ENCODE measurements at places on chromosomes 3 and 15.

GRCh38 chr15:68621535-68621934, 42.7 kb downstream of the CORO2B start:
- DNase-seq = no peak

DNA sequence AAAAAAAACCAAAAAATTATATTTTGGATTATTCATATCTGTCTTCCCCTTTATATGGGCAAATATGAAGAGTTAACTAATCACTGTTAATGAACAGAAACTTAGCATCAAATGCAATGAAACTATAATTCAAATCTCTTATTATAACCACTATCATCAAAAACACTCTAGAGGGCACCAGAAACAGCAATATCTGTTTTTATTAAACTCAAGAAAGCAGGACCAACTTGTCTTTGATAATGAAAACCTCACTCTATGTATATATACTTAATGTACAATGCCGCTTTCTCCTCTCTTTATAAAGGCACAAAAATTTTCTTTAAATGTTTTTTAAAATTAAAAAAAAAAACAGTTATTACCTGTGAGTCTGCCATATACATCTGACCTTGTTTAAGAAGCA, 92.7 kb downstream of the UACA start:
- peak; percentile 8 for DNase-seq

- no peak for DNase-seq
These were observed 290.4 kb upstream of the TBL1XR1 start for GRCh38 chr3:177487635-177488186.

DNA sequence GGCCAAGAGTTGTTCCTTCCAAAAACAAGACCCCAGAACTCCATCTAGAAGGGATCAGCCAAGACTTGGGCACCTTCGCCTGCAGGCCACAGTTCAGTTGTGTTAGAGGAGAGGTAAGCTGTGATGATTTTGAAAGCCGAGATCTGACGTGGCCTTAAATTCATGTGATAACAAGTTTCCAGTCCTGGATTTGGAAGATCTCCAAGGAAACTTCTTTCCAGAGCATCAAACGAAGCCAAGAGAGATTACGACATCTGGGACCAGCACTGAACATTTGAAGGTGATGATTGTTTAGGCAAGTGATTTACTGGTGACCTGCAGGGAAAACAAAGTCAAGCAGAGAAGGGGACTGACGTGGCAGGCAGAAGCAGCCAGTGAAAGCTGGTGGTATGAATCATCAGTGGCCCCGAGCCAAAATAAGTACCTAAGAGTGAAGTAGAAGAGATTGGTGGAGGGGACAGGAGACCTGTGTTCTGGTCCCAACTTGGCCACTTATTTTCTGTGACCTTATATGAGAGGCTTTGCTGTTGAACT, 339.0 kb upstream of the PROK2 start:
- peak; percentile 73 for DNase-seq

DNA sequence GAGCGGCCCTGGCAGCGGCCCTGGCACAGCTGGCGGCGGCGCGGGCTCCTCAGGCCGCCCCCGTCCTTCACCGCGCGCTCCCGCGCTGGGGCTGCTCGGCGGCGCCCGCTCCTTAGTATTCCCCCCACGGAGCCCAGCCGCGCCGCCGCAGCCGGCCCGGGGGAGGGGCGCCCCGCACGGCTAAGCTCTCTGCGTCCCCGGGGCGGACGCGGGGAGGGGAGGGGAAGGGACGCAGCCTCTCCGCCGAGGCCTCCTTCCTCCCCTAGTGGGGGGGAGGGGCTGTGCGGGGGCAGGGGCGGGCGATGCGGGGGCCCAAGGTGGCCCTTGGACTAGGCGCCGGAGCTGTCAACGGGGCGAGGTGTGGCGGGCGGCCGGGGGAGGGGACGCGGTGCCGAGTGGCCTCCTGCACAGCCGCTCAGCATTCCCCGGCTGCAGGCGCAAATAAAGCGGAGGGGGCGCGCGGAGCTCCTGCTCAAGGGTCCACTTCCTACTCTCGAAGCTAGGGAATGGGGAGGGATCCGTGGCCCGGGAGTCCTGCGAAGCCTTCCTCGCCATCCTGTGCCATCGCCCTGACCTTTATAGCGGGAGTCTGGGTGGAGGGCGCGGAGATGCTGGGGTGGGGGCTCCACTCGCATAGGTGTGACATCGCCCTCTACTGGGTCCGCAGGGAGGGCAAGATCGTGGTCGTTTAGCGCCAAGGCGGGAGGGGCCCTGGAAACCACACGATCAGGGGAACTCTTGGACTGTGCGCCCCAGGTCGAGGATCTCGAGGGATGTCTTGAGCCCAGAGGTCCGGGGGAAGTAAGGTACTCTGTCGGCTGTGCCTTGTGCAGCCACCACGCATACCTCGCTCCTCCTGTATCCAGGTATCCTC, 22.2 kb downstream of the EPHB3 start:
- no peak for DNase-seq

DNA sequence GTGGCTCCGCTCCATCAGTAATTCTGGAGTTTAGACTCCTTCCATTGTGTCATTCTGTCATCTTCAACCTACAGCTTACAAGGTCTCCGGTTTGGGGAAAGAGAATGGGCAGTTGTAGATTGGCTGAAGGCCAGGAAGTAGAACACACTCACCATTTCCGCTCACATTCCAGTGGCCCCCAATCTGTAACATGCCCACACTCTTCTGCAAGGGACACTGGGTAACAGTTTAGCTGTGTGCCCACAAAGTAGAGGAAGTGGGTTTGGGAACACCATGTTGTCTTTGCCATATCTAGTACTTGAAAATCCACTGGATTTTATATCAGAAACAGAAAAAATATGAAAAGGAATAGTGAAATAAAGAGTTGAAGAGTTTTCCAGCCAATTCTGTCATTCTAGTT, 153.5 kb downstream of the SV2B start:
- DNase-seq = no peak

- DNase-seq = peak; percentile 78
These were observed 17.4 kb downstream of the AADACL2 start for GRCh38 chr3:151751161-151751560.

DNA sequence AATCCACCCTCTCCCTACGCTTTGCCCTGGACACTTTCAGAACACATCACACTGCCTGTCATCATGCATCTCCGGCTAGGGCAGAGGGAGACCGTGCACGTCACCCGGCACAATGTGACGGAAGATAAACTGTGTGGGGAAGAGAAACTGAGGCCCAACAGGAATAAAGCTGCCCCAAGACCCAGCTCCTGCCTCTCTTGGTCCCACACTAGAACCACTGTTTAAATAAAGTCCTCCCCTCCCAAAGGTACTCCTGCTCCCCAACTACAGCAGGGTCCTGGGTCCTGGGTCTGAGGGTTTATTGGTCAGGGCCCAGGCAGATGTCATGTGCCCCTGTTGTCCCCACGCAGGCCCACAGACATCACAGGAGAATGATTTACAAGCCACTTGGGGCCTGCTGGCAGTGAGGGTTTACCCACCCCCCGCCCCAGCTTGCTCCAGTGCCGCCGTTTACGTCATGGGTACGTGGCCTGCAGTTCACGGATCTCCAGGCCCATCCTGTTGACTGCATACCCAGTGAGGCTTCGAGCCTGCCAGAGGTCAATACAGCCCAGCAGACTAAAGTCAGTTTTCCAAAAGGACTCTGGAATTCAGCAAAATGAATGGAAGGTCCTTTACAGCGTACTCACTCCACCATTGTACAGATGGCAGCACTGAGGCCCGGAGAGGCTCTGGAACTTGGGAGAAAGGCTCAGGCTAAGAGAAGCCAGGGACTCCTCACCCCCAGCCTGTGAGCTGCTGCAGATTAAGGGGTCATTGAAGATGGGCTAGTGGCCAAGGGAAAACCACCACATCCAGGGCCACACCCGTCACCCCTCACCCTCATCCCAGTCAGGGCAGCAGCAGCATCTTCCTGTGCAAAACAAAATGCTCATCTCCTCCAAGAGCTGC, 23.2 kb downstream of the ALS2CL start:
- DNase-seq = no peak

DNA sequence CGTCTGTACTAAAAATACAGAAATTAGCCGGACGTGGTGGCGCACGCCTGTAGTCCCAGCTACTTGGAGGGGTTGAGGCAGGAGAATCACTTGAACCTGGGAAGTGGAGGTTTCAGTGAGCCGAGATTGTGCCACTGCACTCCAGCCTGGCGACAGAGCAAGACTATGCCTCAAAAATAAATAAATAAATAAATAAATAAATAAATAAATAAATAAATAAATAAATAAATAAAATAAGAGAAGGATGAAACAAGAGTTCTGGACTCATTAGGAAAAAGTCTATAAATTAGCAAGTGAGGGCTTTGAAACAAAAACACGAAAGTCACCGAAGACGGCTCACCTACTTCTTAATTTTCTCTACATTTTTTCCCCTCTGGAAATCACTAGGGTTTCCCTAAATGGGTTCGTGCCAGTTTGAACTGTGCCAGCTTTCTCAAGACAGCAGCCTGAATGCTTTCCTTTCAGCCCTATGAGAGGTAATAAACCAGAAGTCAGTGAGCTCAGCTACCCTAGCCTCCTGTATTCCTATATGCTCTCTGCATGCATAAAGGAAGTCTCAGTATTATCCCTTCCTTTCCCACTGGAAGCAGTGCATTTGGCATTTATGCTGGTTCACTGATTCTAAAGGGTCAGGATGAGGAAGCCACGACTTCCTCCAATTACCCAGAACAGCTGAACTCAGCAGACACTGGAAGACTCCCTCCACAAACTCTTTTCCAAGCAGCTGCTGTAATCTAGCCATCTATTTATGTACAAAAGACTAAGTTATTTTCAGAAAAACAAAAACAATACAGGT, 266.9 kb downstream of the ZBBX start:
- DNase-seq = no peak

DNA sequence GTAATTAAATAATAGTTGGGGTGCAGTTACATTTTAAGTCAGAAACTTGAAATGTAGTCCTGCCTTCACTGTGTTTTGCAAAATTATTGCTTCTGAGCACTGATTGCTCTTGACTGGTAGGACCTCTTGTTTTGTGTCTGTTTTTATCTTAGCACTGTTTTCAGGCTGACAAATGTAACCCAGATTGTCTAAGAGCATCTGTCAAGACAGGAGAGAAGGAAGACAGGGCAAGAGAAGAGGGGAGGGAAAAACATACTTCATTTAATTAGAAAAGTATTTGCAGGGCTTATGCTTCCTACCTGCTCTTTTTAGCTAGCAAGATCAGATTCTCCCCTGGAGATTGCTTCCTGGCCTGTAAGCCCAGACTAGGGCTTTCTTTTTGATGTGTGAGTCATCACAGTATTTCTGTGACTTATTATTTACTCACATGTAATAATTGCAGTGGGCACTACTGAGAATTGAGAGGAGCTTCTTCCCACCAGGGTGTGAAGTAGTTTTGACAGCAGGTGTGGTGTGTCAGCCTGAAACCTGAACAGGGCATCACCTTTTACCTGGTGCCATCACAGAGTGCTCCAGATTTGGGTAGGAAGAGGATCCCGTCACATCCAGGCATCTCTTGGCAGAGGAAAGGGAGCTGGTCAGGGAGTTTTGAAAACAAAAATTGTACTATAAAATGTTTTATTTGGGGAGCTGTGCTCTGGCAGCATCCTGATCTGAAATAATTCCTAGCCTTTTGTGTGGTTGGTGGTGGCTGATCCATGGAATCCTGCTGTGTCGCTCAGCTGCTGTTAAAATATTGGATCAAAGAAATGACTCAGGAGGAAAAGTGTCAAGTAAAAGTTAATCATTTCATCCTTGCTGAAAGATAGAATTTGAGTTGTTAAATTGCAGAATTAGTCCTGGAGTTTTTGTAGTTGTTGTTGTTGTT, 98.2 kb downstream of the TMEM108 start:
- DNase-seq = no peak

GRCh38 chr3:46935168-46935858, 41.2 kb downstream of the CCDC12 start:
- peak; percentile 92 for DNase-seq

DNA sequence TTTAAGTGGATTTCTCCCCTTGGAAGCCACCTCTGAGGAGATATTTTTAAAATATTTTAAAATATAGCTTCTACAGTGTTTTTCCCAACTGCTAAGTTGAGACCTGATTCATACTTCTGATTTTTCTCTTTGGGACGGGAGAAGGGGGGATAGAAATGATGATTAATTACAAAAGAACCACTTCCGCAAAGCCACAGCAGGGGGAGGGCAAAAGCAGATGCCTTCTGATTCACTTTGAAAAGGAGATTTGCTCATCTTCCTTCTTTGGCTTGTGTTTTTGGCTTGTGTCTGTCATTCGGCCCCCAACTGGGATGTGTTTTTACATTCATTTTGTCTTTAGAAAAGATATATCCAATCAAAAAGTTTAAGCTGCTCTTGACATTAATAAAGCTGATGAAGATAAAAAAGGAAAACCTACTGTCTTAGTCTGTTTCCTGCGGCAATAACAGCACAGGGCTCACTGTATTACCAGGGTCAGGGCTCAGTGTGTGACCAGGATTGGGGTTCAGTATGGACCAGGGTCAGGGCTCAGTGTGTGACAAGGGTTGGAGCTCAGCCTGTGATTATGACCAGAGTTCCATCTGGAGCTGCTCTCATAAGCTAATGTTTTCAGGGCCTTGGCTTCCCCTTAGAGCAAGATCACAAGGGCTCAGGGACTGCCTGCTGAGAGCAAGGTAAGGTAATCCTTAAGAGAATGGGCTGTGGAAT, 223.2 kb downstream of the MTHFS start:
- peak; percentile 12 for DNase-seq

- DNase-seq = peak; percentile 10
These were observed 6.9 kb upstream of the ZNF662 start for GRCh38 chr3:42898896-42899675.

DNA sequence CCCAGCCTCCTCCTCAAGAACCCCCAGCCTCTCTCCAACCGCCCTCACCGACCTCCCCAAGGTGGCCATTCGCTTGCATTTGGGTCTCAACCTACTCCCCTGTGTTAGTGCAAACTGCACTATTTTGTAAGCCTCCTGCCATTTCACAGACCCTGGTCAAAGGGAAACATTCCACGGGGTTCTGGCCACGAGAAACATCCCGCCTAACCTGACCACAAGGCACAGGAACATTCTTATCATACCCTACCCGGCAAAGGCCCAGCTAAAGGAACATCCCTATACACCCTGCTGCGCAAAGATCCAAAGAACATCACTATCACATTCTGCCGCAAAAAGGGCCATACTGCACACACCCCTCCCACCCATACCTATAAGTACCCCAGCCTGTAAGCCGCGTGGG, 22.9 kb downstream of the RPSA start:
- no peak for DNase-seq

- no peak for DNase-seq
These were observed 4.3 kb upstream of the LIMD1 start for GRCh38 chr3:45590256-45590655.

- DNase-seq = no peak
These were observed 6.5 kb downstream of the TAGLN3 start for GRCh38 chr3:112005091-112005672.

GRCh38 chr15:74869372-74869725, 3.8 kb downstream of the SCAMP2 start:
- no peak for DNase-seq

GRCh38 chr3:132592216-132592615, 4.9 kb upstream of the ACKR4 start:
- DNase-seq = no peak

Data from fibroblast of the conjunctiva (primary cell).